GM23338 (cell line): ENCODE measurements at places on chromosomes 1 and 21. TPM values are rescaled to one million over a fixed set of nuclear protein-coding genes. Genes with fewer than 3 reads are reported as not detected.

The IGSF9 gene
- polyA plus RNA-seq = 9.3 and 10.3 TPM in 2 replicates

The KRTAP21-1 gene
- not detected in 2 replicates for polyA plus RNA-seq

The GRIK1 gene
- 0.18 TPM in 1 of 2 replicates, not detected in the other for polyA plus RNA-seq

The ADCY10 gene
- polyA plus RNA-seq = not detected in 2 replicates

The SLC6A9 gene
- 12.2 and 14.4 TPM in 2 replicates for polyA plus RNA-seq

The PLA2G2F gene
- not detected in 2 replicates for polyA plus RNA-seq

The WDTC1 gene
- 3.4 and 3.8 TPM in 2 replicates for polyA plus RNA-seq

The MEF2D gene
- polyA plus RNA-seq = 10.4 and 10.6 TPM in 2 replicates
